Mesothelial cell of epicardium (in vitro differentiated cells): ENCODE measurements at places on chromosomes 7 and 10. TPM values are rescaled to one million over a fixed set of nuclear protein-coding genes. Genes with fewer than 3 reads are reported as not detected.

The PPP1R3A gene
- not detected in 3 replicates for total RNA-seq

The DDX21 gene
- 39.8 to 42.6 TPM (median 42.1 TPM) in 3 replicates for total RNA-seq

The TNKS2 gene
- total RNA-seq: 53.7 to 54.2 TPM (median 53.8 TPM) in 3 replicates

The IMMP2L gene
- total RNA-seq: 57.9 to 63.4 TPM (median 59.6 TPM) in 3 replicates

The FGL2 gene
- 0.05 TPM in 1 of 3 replicates, not detected in the others for total RNA-seq

The HSPA12A gene
- 10.7 to 13.7 TPM (median 11.8 TPM) in 3 replicates for total RNA-seq

The SPDYE9 gene
- 0.11 to 0.18 TPM in 2 of 3 replicates, not detected in the other for total RNA-seq
